T-helper 1 cell treated with Interleukin-12 subunit alpha and Interleukin-12 subunit beta and Interleukin-4 antibody, amounts not matched to agents 30 ng/mL and 1 ng/mL, for 36 hours (primary cell): ENCODE measurements at places on chromosomes 4 and X. TPM values are rescaled to one million over a fixed set of nuclear protein-coding genes. Genes with fewer than 3 reads are reported as not detected.

Gene SLC25A4
- total RNA-seq, result 1.5 and 1.7 TPM in 2 replicates

Gene CCDC120
- 6.5 and 8.3 TPM in 2 replicates for total RNA-seq

Gene NSG1
- total RNA-seq, result 0.69 and 1.1 TPM in 2 replicates

Gene PDGFRA
- 1.8 and 2.0 TPM in 2 replicates for total RNA-seq

Gene POLN
- 7.6 and 9.4 TPM in 2 replicates for total RNA-seq

Gene PHEX
- 0.17 and 0.34 TPM in 2 replicates for total RNA-seq

Gene ZNF280C
- total RNA-seq, result 5.0 and 5.8 TPM in 2 replicates

Gene RHOH
- total RNA-seq, result 150 and 158 TPM in 2 replicates

Gene RAB9B
- total RNA-seq, result 0.56 and 0.64 TPM in 2 replicates

Gene RNF212
- total RNA-seq, result 2.1 and 2.6 TPM in 2 replicates

Gene RASSF6
- not detected in 2 replicates for total RNA-seq

Gene XKRX
- total RNA-seq, result 0.27 and 0.39 TPM in 2 replicates

Gene GAGE12H
- not detected in 2 replicates for total RNA-seq

Gene SRPK3
- total RNA-seq, result not detected in 2 replicates
